Body of pancreas (tissue), 4 donors: ENCODE measurements at places on chromosomes 11 and 22.

GRCh38 chr11:101944923-101945322 lies 28.6 kb upstream of the ANGPTL5 start:
- DNase-seq = no peak

DNA sequence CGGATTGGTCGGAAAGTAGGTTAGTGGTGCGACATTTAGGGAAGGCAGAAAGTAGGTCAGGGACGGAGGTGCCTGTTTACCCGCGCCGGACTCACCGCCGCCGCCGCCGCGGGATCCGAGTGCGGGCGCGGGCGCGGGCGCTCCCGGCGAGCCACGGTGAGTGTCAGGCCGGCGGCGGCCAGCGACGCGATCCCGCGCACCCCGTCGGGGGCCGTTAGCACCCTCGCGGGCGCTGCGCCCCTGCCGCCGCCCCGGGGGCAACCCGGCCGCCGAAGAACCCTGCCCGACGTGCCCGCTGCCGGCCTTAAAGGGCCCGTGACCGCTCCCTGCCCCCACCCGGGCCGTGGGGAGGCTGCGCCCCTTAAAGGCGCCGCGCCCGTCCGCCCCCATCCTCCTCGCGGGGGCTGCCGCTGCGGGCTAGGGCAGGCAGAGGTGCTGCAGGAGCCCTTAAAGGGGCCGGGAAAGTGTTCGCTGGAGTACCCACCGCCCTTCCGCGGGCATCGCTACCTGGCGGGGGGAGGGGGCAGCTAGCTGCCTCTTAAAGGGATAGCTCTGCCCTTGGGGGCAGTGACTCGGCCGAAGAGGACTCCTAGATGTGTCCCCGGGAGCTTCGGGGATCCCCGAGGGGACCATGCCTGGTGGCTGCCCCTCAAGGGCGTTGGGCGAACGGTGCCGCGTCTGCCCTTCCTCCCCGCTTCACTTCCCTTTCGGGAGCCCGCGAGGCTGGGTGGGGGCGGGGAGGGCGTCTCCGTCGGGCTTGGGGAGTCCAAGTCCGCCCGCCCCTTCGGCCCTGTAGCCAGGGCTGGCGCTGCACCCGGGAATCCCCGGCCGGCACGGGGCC lies at the start of gene BMAL1:
Gene BMAL1 (plus strand): TSS at position 23 of the 841 bp plus-strand sequence. CDS start 76,519 bp downstream, outside the sequence.
- DNase-seq = peak; percentile 55

DNA sequence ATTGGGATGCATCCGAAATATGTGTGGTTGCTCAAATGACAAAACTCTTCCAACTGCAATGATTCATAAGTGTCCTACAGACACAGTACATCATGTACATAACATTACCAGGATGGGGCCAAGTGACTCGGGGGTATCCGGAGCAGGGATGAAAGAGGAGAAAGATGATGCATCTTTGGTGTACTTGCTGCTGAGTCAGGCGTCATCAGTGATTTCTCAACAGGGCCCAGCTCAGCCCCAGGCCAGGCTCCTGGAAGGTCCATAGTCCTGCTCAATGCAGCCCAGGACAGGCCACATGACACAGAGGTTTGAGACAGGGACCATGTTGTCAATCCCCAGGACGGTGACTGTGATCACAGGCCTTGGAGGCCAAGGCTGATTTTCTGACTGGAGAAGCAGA lies 59.3 kb downstream of the GGTLC2 start:
- no peak for DNase-seq

GRCh38 chr11:44483919-44484610 lies 81.4 kb upstream of the CD82 start:
- DNase-seq = no peak

- DNase-seq = no peak
These were observed 137.1 kb upstream of the NARS2 start for GRCh38 chr11:78711735-78712134.

DNA sequence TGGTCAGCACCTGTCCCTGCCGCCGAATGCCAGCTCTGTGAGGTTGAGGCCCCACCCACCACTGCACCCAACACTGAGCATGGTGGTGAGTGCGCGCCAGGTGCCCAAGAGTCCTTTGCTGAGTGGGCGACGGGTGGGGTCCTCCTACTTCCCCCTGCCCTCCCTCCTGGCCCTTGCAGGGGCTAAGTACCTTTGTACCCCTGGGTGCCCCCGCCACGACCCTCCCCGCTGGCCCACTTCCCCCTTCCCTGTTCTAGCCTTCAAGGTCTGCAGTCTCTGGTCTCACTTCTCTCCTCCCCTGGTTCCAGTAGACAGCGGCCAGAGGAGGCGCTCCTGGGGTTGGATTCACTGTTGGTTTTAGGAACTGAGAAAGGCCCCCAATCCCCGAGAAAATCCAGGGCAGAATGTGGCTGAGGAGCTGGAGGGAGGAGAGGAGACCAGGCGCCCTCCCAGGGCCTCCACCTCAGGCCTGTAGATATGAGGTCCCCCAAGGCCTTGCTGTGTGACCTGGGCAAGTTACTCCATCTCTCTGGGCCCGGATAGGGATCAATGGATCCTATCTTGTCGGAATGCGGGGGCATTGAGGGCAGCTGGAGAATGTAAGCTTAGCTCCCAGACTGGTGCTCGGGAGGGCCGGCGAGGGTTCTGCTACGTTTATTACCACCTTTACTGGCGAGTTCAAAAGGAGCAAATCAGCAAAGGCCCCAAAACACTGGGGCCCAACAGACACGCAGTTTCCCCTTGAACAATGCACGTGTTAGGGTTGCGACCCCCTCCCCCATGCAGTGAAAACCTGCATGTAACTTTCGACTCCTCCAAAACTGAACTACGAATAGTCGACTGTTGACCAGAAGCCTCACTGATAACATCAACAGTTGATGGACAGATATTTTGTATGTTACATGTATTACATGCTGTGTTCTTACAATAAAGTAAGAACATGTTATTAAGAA lies 31.9 kb upstream of the SMIM38 start:
- no peak for DNase-seq

GRCh38 chr11:119752345-119752871 lies 23.4 kb upstream of the NECTIN1 start:
- no peak for DNase-seq

- DNase-seq = no peak
These were observed 109.2 kb downstream of the TSPAN18 start for GRCh38 chr11:44835938-44836337.

GRCh38 chr11:5258543-5259262 lies 4.1 kb upstream of the HBG2 start:
- no peak for DNase-seq

GRCh38 chr11:75706260-75706729 lies 11.3 kb upstream of the MOGAT2 start:
- peak; percentile 63 for DNase-seq

GRCh38 chr11:10294290-10294953 lies 403 bp upstream of the SBF2 start:
- peak; percentile 27 for DNase-seq

- peak; percentile 80 for DNase-seq
These were observed 74.6 kb upstream of the TEAD1 start for GRCh38 chr11:12599408-12600143.

- DNase-seq = no peak
These were observed 56.8 kb upstream of the FGF3 start for GRCh38 chr11:69876013-69876412.

DNA sequence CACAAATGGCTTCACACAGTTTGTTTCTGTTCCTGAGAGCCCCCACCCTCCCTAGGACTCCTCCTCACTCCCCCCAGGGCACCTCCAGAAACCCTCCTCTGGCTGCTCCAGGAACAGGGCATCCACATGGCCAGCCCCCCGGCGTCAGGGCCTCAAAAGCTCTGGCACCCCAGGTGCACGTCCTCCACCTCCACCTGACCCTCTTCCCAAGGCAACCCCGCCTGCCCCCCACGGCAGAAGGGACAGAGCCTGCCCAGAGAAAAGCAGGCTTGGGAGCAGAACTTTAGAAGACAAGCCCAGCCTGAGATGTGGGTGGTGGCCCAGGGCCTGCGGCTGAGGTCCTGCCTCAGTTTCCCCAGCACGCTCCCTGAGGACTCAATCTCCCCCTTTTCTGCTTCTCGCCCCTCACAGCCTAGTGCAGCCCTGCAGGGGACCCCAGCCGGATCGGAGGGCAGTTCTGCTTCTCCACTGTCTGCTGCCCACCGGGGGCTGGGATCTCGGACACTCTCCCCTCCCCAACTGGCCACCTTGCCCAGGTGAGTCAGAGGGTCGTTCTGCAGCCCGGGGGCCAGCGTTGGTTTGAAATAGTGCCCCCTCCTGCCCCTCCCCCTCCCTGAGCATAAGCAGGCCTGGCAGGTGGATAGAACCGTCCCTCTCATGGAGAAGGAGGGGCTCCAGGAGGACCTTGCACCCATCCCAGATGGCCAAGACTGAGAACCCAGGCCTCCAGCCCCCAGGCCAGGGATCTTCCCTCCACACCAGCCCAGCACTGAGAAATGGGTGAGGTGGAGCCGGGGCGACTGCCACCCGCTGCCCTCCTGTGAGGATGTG lies 2.4 kb upstream of the TRABD start:
- no peak for DNase-seq

GRCh38 chr11:79296141-79296540 lies 144.7 kb downstream of the TENM4 start:
- DNase-seq = no peak

DNA sequence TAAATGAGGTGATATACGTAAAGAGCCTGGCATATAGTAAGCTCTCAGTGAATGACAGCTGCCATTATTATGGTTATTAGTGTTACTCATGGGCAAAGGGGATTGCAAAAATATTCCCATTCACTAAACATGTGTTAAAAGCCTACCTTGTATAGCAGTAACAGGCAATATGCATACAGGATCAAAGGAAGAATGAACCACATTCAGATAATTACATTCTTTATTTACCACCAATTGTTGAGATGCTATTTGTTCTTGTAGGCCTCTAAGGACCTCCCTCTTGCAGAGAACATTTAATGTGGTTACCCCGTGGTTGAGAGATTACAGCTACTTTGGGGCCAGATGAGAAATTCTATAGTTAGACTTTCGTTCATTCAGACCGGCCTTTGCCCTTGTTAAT lies 82.7 kb upstream of the DRD2 start:
- DNase-seq = no peak

DNA sequence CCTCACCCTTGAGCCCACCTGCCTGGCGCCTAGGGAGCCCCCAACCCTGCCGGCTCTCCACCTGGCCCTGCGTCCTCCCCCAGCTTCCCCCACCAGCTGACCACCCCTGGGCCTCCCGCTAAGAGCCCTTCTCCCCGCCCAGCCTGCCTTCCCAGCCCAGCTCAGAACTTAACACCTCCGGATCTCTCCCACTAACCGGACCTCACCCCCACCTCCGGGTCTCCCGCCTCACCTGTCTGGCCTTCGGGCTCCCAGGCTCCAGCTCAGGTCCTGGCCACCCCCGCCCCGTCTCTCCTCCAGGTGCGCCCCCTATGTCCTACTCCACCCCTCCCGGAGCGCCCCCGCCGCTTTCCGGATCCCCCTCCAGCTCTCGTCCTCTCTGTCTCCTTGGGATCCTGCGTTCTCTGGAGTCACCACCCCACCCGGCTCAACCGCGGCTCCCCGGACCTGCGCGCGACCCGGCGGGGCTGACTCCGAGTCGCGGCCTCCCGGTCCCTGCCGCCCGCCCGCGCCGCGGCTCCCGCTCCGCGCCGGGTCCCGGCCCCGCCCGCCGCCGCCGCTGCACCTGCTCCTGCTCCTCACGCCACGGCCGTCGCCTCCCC lies at the start of gene KCNJ11:
Gene KCNJ11 (minus strand): TSS at position 51 of the 602 bp plus-strand sequence. CDS start 568 bp downstream, outside the sequence.
- peak; percentile 43 for DNase-seq
